ENCODE measurements at places on chromosomes 16 and 17. TPM values are rescaled to one million over a fixed set of nuclear protein-coding genes. Genes with fewer than 3 reads are reported as not detected.

The CREBBP gene
- total RNA-seq: 40.6 TPM

The ARHGDIG gene
- total RNA-seq: 14.9 TPM

The RPGRIP1L gene
- 1.7 TPM for total RNA-seq

The HBM gene
- total RNA-seq: not detected

The CLEC3A gene
- not detected for total RNA-seq

The ETV4 gene
- total RNA-seq: 0.37 TPM

The MATCAP1 gene
- 12.4 TPM for total RNA-seq

The PRSS27 gene
- total RNA-seq: 0.12 TPM

The COL1A1 gene
- 26.8 TPM for total RNA-seq

The CACNG5 gene
- total RNA-seq: not detected

The SMURF2 gene
- 11.6 TPM for total RNA-seq

The SHISA9 gene
- total RNA-seq: 0.99 TPM

The ABCC6 gene
- 2.1 TPM for total RNA-seq

The SPNS2 gene
- 12.7 TPM for total RNA-seq
